Fibroblast of skin of left biceps (primary cell): ENCODE measurements at places on chromosomes 12 and 14.

DNA sequence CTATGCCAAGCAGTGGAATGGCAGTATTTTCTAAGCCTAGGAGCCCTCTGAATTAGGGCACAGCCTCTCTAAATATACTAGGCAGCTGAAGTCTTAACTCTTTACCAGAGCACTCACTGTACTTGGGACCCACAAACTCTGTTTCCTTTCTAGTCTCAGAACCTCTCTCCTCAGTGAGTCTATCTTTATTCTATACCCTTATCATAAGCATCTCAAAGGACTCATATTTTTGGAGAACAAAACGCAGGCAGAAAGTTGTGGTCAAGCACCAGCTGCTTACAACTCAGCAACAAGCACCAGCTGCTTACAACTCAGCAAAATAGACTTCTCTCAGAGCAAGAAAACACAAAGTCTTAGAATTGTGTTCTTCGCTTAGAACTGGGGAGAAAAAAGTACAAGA, 993 bp downstream of the CCDC196 start:
- no peak for DNase-seq

DNA sequence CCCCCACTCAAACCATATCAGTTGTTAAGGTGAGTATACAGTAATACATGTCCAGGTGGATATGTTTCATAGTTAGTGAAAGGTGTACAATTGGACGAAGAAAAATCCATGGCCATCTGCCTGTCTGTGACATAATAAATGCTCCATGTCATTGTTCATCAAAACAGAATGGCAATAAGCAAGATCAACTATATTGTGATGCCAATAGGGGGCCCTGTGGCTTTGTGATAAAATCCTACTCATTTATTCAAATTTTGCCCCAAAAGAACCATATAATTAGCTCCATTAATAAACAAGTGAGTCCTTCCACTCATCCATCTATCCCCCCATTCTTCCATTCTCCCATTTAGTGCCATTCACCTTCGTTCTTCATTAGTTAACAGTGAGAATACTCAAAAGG, 102.0 kb downstream of the MGST1 start:
- no peak for DNase-seq

- DNase-seq: no peak
These were observed 1293.6 kb downstream of the AACS start for GRCh38 chr12:126358806-126359205.

GRCh38 chr12:104402630-104403029, 54.1 kb upstream of the CHST11 start:
- DNase-seq: no peak

GRCh38 chr12:15193946-15194345, 27.3 kb downstream of the RERG start:
- DNase-seq: no peak

DNA sequence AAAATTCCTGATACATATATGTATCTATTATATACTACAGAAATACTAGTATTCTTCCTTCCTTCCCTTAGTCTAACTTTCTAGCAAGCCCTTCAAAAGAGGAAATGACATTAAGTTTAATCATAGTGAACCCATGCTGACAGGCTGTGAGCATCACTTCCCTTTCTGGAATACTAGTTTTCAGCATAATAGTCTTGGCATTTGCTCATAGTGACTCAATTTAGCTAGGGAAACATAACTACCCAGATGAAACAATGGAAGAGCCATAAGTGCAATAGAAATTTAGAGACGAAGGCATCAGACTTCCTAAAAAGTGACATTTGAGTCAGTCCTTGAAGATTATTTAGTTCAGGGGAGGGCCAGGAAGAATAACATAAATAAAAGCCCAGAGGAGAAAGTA, 184.5 kb upstream of the CRY1 start:
- DNase-seq: peak; percentile 10

- no peak for DNase-seq
These were observed 11.9 kb downstream of the DRAM1 start for GRCh38 chr12:101889211-101889752.

- no peak for DNase-seq
These were observed 50.1 kb downstream of the RERG start for GRCh38 chr12:15171012-15171655.

- DNase-seq: no peak
These were observed 178.1 kb downstream of the ETNK1 start for GRCh38 chr12:22802883-22803630.

- no peak for DNase-seq
These were observed 19.9 kb upstream of the CTDSP2 start for GRCh38 chr12:57866308-57867019.

- DNase-seq: no peak
These were observed 25.7 kb downstream of the ANO4 start for GRCh38 chr12:100820314-100820713.

GRCh38 chr14:31881531-31882310, 195.4 kb upstream of the ARHGAP5 start:
- DNase-seq: no peak
